Hematopoietic multipotent progenitor cell treated with erythropoietin and hydrocortisone succinate and interleukin-3 and kit ligand, for 4 days (in vitro differentiated cells): ENCODE measurements at places on chromosomes 4 and X.

DNA sequence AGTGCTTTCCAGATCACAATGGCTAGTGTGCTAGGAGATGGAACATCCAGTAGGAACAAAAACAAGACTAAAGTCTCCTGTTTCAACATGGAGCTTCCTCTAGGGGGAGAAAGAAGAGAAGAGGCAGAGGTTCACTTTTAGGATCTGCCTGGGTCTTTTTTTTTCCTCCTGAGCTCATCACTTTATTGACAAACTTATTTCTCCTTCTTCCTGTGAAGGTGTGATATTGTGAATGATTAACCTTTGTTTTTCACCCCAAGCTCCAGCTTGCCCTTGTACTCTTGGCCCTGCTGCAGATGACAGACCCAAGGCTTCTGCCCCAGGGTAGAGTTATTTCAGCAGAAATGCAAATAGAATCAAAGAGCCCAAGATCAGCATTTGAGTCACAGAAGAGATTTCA lies 13.5 kb downstream of the PAGE4 start:
- DNase-seq = no peak

- DNase-seq = no peak
Observed at GRCh38 chr4:121980643-121981042, 28.8 kb upstream of the TRPC3 start.

DNA sequence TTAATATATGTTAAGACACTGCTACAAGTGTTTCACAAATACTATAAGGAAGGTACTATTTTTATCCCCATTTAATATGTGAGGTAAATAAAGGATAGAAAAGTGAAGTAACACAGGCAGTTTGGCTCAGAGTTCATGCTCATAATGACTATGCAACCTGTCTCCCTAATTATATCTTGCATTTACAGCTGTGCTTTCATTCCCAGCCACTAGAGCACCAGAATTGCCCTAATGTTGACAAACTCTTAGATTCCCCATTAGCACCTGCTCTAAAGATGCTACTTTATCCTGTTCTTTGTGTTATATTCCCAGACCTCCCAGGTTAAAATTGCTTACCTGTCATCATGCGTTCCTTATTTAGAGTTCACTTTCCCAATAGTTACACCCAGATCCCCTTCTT lies 833.6 kb downstream of the CCSER1 start:
- no peak for DNase-seq

- peak; percentile 78 for DNase-seq
Observed at GRCh38 chrX:7083468-7084396, 63.8 kb upstream of the STS start.

- no peak for DNase-seq
Observed at GRCh38 chr4:182885738-182886077, 31.5 kb downstream of the DCTD start.

- DNase-seq = no peak
Observed at GRCh38 chrX:116111497-116111896, 59.0 kb upstream of the AGTR2 start.

- DNase-seq = no peak
Observed at GRCh38 chr4:140720387-140721304, 35.5 kb downstream of the TBC1D9 start.

DNA sequence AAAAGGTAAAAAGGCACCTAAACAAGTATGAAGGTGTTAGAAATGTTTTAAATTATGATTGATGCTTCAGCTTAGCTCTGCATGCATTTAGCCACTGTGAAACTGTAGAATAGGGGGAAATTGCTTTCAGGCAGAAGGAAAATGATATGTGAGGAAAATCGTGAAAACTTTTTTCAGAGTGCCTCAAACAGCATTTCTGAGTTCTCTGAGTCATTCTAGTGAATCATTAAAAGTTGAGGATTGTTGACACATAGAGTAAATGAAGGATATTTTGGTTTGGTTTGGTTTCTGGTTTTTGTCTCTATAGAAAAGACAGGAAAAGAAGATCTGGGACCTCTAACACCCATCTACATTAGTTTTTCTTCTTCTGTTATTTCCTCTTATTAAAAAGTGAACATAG lies 332.5 kb upstream of the TRAM1L1 start:
- no peak for DNase-seq

DNA sequence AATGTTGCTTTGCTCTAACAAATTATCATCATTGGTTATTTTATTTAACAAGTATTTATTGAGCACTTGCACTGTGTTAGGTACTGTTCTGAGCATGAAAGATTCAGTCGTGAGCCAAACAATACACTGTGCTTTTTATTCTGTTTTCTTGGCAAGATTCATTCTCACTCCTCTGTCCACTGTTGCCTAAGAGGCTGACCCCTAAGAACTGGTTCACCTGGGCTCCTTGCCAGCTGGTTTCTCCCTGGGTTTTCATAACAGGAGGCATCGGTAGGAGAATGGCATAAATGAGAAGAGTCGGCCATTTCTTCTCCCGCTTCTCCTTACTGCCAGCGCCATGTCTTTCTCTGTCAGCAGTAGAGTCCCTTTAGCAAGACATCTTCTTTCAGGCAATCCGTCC lies 243.7 kb upstream of the DIAPH2 start:
- no peak for DNase-seq

GRCh38 chrX:97011540-97011939 lies 127.8 kb downstream of the RPA4 start:
- no peak for DNase-seq

DNA sequence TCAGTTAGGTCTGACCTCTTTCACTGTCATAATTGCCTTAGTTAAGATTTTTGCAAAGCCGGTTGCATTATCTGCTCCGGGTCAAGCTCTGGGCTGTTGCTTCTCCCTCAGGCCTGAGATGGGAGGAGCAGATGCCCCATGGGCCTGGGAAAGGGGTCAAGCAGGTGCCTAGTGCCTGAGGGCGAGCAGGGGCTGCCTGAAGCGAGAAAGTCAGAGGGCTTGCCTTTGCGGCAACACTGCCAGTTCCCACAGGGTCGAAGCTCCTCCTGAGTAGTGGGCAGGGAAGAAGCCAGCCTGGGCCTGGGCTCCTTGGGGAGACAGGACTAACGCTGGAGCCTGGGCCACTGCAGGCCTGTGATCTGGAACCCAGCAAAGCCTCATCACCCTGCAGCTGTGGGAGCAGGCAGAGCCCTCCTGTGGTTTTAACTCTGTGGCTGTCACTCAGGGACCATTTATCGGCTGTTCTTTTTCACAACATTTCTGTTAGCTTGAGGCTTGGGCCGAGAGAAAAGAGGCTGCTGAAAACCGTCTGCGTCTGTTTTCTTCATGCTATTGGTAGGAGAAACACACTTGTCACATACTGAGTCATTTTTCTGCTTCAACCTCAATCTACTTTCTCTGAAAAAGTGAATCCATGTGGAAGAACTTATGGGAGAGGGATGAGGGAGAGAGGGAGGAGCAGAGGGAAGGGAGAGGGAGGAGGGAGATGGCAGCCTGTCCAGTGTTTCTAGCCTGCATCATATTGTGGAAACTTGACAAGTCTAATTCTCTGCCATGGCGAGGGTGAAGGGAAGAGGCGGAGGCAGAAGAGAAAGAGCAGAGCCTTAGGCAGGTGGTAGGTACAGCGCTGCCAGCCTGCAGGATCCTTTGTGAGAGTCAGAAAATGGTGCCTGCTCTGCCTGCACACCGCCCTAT lies 68.4 kb downstream of the RHOH start:
- DNase-seq = peak; percentile 96
